Transverse colon (tissue), 4 donors: ENCODE measurements at places on chromosomes 1 and 21. TPM values are rescaled to one million over a fixed set of nuclear protein-coding genes. Genes with fewer than 3 reads are reported as not detected.

GRCh38 chr1:181152892-181153633, 64.6 kb downstream of the IER5 start:
- peak; percentile 74 for DNase-seq
- H3K27me3 ChIP-seq: no peaks in the 10 kb centered on the region
- peaks cover 26% of the 10 kb centered on the region for H3K4me1 ChIP-seq
- H3K27ac ChIP-seq: peak overlapping the region; percentile 76

GRCh38 chr1:158045639-158046038, 52.2 kb downstream of the KIRREL1 start:
- no peaks in the 10 kb centered on the region for H3K36me3 ChIP-seq
- H3K4me3 ChIP-seq: no peak overlapping the region
- no peaks in the 10 kb centered on the region for H3K27me3 ChIP-seq
- no peak overlapping the region for H3K27ac ChIP-seq

- peaks cover 5% of the 10 kb centered on the region for H3K36me3 ChIP-seq
- no peaks in the 10 kb centered on the region for H3K27me3 ChIP-seq
- H3K4me3 ChIP-seq: no peak overlapping the region
Observed at GRCh38 chr1:53799141-53799540, 39.0 kb downstream of the NDC1 start.

GRCh38 chr1:59768792-59769735, 45.7 kb upstream of the HOOK1 start:
- no peak overlapping the region for H3K4me3 ChIP-seq
- H3K36me3 ChIP-seq: no peaks in the 10 kb centered on the region
- no peaks in the 10 kb centered on the region for H3K4me1 ChIP-seq
- no peak overlapping the region for H3K27ac ChIP-seq

- no peaks in the 10 kb centered on the region for H3K4me1 ChIP-seq
- H3K27me3 ChIP-seq: no peaks in the 10 kb centered on the region
- H3K4me3 ChIP-seq: no peak overlapping the region
Observed at GRCh38 chr1:230348386-230349019, 77.6 kb downstream of the PGBD5 start.

- no peaks in the 10 kb centered on the region for H3K27me3 ChIP-seq
- no peak overlapping the region for H3K4me3 ChIP-seq
- no peak for DNase-seq
- H3K27ac ChIP-seq: no peak overlapping the region
Observed at GRCh38 chr1:7172804-7173203, 387.6 kb downstream of the CAMTA1 start.

- H3K4me1 ChIP-seq: no peaks in the 10 kb centered on the region
- H3K27me3 ChIP-seq: no peaks in the 10 kb centered on the region
- H3K27ac ChIP-seq: no peak overlapping the region
- DNase-seq: no peak
- H3K36me3 ChIP-seq: no peaks in the 10 kb centered on the region
Observed at GRCh38 chr1:245337829-245338484, 183.2 kb downstream of the KIF26B start.

- H3K4me1 ChIP-seq: peaks cover 6% of the 10 kb centered on the region
- no peak overlapping the region for H3K27ac ChIP-seq
- DNase-seq: no peak
- no peaks in the 10 kb centered on the region for H3K36me3 ChIP-seq
- no peaks in the 10 kb centered on the region for H3K27me3 ChIP-seq
Observed at GRCh38 chr1:231214918-231215680, 25.9 kb upstream of the GNPAT start.

GRCh38 chr1:48684381-48684780, 92.3 kb downstream of the BEND5 start:
- no peaks in the 10 kb centered on the region for H3K27me3 ChIP-seq
- H3K4me3 ChIP-seq: no peak overlapping the region
- H3K4me1 ChIP-seq: no peaks in the 10 kb centered on the region
- no peak overlapping the region for H3K27ac ChIP-seq

GRCh38 chr21:28734522-28735175, 258.0 kb downstream of the LTN1 start:
- H3K4me1 ChIP-seq: no peaks in the 10 kb centered on the region
- H3K27ac ChIP-seq: no peak overlapping the region
- no peaks in the 10 kb centered on the region for H3K36me3 ChIP-seq
- H3K4me3 ChIP-seq: no peak overlapping the region
- DNase-seq: no peak

- DNase-seq: no peak
- H3K27me3 ChIP-seq: no peaks in the 10 kb centered on the region
- no peaks in the 10 kb centered on the region for H3K36me3 ChIP-seq
- H3K4me1 ChIP-seq: no peaks in the 10 kb centered on the region
- H3K27ac ChIP-seq: no peak overlapping the region
Observed at GRCh38 chr1:193448682-193449461, 262.5 kb upstream of the B3GALT2 start.

The CBS gene
- 5.1 TPM for total RNA-seq

- H3K4me1 ChIP-seq: no peaks in the 10 kb centered on the region
- no peak overlapping the region for H3K4me3 ChIP-seq
- DNase-seq: no peak
Observed at GRCh38 chr1:97332716-97333115, 588.1 kb downstream of the DPYD start.

The SPATA21 gene
- total RNA-seq: not detected

The MAB21L3 gene
- total RNA-seq: 2.2 TPM

DNA sequence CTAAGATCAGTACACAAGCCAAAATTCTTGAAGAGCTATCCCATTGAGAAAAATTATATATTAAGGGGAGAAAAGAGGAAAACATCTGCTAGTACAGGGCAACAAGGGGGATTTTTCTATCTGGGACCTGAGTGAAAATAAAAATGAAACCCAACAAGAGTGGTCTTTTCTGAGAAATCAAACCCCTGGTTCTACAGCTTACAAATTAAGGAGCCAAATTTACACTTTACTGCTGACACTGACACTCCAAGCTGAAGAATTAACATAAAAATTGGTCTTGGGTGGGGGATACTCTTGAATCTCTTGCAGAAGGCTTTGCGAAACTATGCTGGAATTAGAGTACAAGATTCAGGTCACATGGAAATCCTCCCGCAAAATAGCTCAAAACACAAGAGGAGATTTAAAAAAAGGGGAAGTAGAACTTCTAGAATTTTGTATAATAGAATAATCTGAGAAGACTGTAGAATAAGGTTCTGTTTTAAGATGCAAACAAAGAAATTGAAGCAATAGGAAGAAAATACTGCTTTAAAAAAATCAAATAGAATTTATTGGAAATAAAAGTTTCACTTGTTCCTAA, 32.1 kb upstream of the HSPA13 start:
- H3K4me1 ChIP-seq: no peaks in the 10 kb centered on the region
- H3K36me3 ChIP-seq: no peaks in the 10 kb centered on the region
- no peak overlapping the region for H3K27ac ChIP-seq

DNA sequence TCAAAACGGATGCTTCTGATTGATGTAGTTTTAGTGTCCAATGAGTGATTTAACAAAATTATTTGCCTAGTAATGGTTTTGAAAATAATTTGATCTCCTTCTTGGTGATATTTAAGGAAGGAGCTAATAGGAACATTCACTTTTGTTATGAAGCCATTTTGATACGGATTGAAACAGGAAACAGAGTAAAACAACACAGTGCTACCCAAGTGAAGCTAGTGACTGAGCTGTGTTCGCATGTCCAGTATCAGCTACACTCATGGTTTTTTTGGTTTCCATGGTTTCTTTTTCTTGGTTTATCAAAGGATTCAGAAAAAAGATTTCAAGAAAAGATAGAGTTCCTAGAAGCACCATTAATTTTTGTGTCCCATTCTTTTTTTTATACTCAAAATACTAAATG, 40.1 kb upstream of the PLEKHO1 start:
- H3K27me3 ChIP-seq: no peaks in the 10 kb centered on the region
- no peaks in the 10 kb centered on the region for H3K4me1 ChIP-seq
- peak overlapping the region; percentile 37 for H3K27ac ChIP-seq
- H3K36me3 ChIP-seq: no peaks in the 10 kb centered on the region
- DNase-seq: no peak

The IGFN1 gene
- not detected for total RNA-seq

DNA sequence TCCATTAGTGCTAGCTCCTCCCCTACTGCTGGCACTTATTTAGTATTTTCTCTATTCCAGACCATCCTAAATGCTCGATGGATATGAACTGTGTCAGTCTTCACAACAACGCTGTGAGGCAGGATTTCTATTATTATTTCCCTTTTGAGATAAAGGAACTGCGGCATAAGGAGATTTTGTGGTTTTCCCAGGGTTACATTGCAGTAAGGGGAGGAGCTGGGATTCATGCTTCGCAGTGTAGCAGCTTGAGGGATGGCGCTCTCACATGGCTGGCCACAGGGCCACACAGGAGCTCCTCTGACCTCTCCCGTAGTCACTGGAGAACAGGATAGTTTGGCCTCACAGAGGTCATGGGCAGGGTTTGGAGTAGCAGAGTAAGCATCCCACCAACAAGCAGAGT, 116.9 kb downstream of the BEND5 start:
- H3K4me1 ChIP-seq: no peaks in the 10 kb centered on the region
- DNase-seq: no peak
- no peaks in the 10 kb centered on the region for H3K36me3 ChIP-seq
- H3K27ac ChIP-seq: no peak overlapping the region

DNA sequence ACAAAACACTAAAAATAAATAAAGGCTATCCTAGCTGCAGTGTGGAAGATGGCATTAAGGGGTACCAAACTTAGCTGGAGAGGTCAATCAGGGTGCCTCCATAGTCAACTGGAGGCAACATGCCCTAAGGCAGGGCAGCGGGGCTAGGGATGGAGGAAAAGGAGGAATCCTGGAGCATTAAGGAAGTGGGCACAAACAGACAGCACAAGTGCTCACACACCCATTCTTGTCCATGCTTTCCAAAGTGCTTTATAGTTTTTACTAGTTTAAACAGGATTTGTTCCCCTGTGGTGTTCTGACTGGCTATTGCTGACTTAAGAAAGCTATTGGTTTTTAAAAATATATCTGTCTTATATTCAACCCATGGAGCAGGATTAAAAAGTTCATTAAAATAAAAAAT, 33.3 kb downstream of the TCEANC2 start:
- no peaks in the 10 kb centered on the region for H3K36me3 ChIP-seq
- DNase-seq: no peak
- no peaks in the 10 kb centered on the region for H3K4me1 ChIP-seq

The NR1I3 gene
- not detected for total RNA-seq

DNA sequence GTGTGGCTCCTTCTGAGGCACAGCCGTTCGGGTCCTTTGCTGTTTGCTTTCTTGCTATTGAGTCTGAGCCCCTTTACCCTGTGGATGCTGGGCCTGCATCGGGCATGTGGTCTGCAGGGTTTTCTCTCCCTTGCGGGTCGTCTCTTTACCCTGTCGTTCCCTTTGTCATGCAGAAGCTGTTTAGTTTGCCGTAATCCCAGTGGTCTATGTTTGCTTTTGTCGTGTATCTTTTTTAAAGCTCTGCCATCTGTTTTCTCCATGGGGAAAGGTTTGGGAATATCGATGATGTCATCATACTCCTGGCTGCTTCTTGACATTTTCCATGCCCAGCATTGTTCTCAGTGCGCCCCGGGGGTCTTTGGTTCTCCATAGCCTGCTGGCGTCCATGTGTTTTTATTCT, 68.2 kb downstream of the AGPAT3 start:
- DNase-seq: no peak
- H3K36me3 ChIP-seq: no peaks in the 10 kb centered on the region
- H3K4me1 ChIP-seq: peaks cover 11% of the 10 kb centered on the region
- no peaks in the 10 kb centered on the region for H3K27me3 ChIP-seq
